ENCODE measurements at places on chromosomes 12 and 14.

GRCh38 chr12:19332196-19332595 lies 107.1 kb upstream of the AEBP2 start:
- DNase-seq: no peak

DNA sequence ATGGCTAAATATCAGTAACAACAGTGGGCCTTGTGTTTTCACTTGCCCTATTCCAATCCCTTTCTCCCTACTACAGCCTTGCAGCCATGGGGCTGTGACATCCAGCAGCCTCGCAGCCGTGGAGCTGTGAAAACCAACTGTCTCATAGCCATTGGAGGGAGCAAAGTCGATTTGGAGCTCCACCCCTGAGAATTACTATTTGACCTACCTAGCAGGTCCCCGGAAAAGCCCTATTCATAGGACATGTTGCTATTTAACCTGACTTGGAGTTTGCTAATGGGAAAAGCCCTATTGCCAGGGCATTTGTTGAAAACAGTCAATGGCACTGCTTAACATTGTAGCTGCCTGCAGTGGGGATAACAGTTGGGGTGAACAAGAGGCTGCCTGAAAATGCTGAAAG lies 33.3 kb downstream of the ERG28 start:
- no peak for DNase-seq

GRCh38 chr14:102583726-102584125 lies 8.7 kb upstream of the RCOR1 start:
- no peak for DNase-seq

GRCh38 chr14:32374155-32374554 lies 45.1 kb downstream of the AKAP6 start:
- no peak for DNase-seq

Measured in cortex of kidney (tissue), 1 donor.